ENCODE measurements at places on chromosomes 3 and 15.

GRCh38 chr3:36730966-36731365, 33.4 kb downstream of the DCLK3 start:
- no peak for DNase-seq

DNA sequence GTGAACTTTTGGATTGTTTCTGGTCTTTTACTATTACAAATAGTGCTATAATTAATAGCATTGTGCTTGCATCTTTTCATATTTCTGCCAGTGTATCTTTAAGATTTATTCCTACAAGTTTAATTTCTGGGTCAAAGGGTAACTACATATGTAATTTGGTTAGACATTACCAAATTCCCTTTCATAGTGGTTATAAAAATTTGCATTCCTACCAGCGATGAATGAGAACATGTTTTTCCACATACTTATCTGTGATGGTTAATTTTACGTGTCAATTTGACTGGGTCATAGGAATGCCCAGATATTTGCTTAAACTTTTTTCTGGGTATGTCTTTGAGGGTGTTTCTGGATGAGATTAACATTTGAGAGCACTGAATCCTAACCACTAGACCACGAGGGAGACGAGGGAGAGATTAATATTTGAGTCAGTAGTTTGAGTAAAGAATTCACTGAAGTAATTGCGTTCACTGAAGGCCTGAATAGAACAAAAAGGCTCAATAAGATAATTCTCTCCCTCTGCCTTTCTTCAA, 132.3 kb upstream of the NEO1 start:
- no peak for DNase-seq

- DNase-seq, result peak; percentile 60
Measured at GRCh38 chr3:23806534-23807423, 1.0 kb downstream of the UBE2E1 start.

- no peak for DNase-seq
Measured at GRCh38 chr15:40932649-40933516, 3.7 kb downstream of the DLL4 start.
